Prostate gland (tissue), 2 donors: ENCODE measurements at places on chromosomes 6 and 20.

DNA sequence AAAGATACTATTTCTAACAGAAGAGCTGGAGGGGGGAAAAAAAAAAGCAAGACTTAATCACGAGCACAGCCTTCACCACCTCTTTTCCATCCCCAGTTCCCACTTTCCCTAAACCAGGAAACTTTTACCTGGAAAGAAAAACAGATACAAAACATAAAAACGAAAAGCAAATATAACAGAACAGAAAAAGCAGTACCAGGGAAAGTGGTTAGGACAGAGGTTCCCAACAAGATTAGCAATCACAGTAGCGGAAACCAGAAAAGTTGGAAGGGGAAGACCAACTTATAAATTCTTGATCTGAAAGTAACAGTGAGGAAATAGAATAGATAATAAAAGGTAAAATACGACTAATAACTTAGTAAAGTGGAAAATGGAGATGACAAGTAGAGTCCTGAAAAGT is 1.2 kb downstream of the DDX39B start:
- H3K27ac ChIP-seq, result peak overlapping the region; percentile 97
- H3K36me3 ChIP-seq, result peaks cover under 1% of the 10 kb centered on the region
- H3K4me3 ChIP-seq, result peak overlapping the region; percentile 55
- H3K4me1 ChIP-seq, result peaks cover 21% of the 10 kb centered on the region

- H3K4me3 ChIP-seq, result no peak overlapping the region
- H3K4me1 ChIP-seq, result no peaks in the 10 kb centered on the region
- no peak overlapping the region for H3K27ac ChIP-seq
- no peaks in the 10 kb centered on the region for H3K27me3 ChIP-seq
- no peaks in the 10 kb centered on the region for H3K36me3 ChIP-seq
Observed at GRCh38 chr6:15512721-15513120, 150.1 kb downstream of the DTNBP1 start.

GRCh38 chr6:10585209-10585845 is 64.2 kb downstream of the GCNT2 start:
- H3K4me1 ChIP-seq, result peaks cover 16% of the 10 kb centered on the region
- no peaks in the 10 kb centered on the region for H3K27me3 ChIP-seq
- H3K27ac ChIP-seq, result no peak overlapping the region
- no peak overlapping the region for H3K4me3 ChIP-seq

DNA sequence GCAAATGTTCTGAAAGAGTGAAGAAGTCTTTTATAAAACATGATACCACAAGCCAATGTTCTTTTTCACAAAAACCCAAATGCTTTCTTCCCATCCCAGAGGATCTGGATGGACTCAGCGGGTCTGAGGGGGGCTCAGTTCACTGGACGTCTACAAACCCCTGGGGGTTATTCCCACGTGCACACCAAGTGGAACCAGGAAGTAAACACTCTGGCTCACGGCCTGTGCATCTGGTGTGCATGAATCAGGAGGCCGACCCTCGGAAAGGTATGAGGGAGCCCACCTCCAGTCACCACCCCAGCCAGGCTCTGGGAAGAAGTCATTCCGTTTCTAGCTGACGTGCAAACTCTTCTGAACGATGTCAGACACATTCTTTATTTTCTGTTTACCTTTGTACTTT is 252.2 kb downstream of the DLL1 start:
- DNase-seq, result no peak
- no peaks in the 10 kb centered on the region for H3K4me1 ChIP-seq
- H3K36me3 ChIP-seq, result no peaks in the 10 kb centered on the region

GRCh38 chr6:12324099-12324498 is 33.9 kb downstream of the EDN1 start:
- DNase-seq, result peak; percentile 88
- H3K4me3 ChIP-seq, result no peak overlapping the region
- H3K36me3 ChIP-seq, result no peaks in the 10 kb centered on the region
- no peaks in the 10 kb centered on the region for H3K27me3 ChIP-seq
- peaks cover 3% of the 10 kb centered on the region for H3K4me1 ChIP-seq

GRCh38 chr6:120869397-120869796 is 464.9 kb downstream of the TBC1D32 start:
- no peak for DNase-seq
- H3K36me3 ChIP-seq, result no peaks in the 10 kb centered on the region
- no peaks in the 10 kb centered on the region for H3K4me1 ChIP-seq
- no peak overlapping the region for H3K4me3 ChIP-seq
- H3K27me3 ChIP-seq, result no peaks in the 10 kb centered on the region
- no peak overlapping the region for H3K27ac ChIP-seq

DNA sequence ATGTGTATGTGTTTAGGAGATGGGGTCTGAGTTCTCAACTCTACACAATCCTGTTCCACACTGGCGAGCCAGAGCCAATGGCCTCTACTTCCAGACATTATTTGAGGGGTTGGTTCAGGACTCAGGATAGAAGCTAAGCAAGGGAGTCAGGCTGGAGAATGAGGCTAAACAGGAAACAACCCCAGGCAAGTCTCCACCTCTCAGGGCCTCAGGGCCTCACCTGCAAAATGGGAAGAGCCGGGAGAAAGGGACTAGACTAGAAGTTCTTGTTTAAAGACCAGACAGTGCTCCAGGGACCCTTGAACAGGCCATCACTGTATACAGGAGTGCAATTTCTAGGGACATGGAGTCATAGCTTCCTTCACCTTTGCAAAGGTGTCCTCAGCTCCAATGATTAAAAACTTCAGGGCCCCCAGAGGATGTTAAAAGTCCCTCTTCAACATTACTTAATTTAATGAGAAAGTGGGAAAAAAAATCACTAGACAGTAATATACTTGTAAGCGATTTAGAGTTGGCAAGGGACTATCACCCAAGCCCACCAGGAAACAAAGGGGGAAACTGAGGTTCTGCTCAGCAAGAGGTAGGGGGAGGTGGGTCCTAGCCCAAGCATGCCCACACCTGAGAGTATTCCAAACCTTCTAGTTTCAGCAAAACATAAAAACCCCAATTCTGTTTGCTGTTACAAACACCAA is 41.7 kb downstream of the ZMYND8 start:
- H3K4me1 ChIP-seq, result peaks cover 25% of the 10 kb centered on the region
- no peaks in the 10 kb centered on the region for H3K36me3 ChIP-seq
- H3K4me3 ChIP-seq, result no peak overlapping the region
- no peak for DNase-seq
- no peaks in the 10 kb centered on the region for H3K27me3 ChIP-seq

- no peak for DNase-seq
- no peaks in the 10 kb centered on the region for H3K27me3 ChIP-seq
- H3K36me3 ChIP-seq, result no peaks in the 10 kb centered on the region
- no peak overlapping the region for H3K4me3 ChIP-seq
- H3K27ac ChIP-seq, result no peak overlapping the region
- no peaks in the 10 kb centered on the region for H3K4me1 ChIP-seq
Observed at GRCh38 chr6:125994670-125995488, 8.5 kb downstream of the TRMT11 start.

GRCh38 chr6:156963712-156964700 is 186.8 kb downstream of the ARID1B start:
- DNase-seq, result no peak
- H3K4me3 ChIP-seq, result no peak overlapping the region
- H3K36me3 ChIP-seq, result no peaks in the 10 kb centered on the region

GRCh38 chr20:52062452-52063209 is 128.9 kb downstream of the ZFP64 start:
- H3K36me3 ChIP-seq, result no peaks in the 10 kb centered on the region
- DNase-seq, result no peak
- H3K27me3 ChIP-seq, result no peaks in the 10 kb centered on the region
- no peaks in the 10 kb centered on the region for H3K4me1 ChIP-seq

- peak overlapping the region; percentile 6 for H3K27ac ChIP-seq
- peaks cover 9% of the 10 kb centered on the region for H3K4me1 ChIP-seq
- no peak for DNase-seq
- H3K36me3 ChIP-seq, result peaks cover 19% of the 10 kb centered on the region
- no peak overlapping the region for H3K4me3 ChIP-seq
- H3K27me3 ChIP-seq, result no peaks in the 10 kb centered on the region
Observed at GRCh38 chr6:158775832-158776231, 43.3 kb downstream of the EZR start.

- H3K4me3 ChIP-seq, result no peak within 1 kb of the TSS
- H3K27ac ChIP-seq, result no peak within 1 kb of the TSS
- no peaks in the 10 kb centered on the region for H3K4me1 ChIP-seq
- no peaks in the 10 kb centered on the region for H3K27me3 ChIP-seq
- peak; percentile 27 for DNase-seq
- H3K36me3 ChIP-seq, result no peaks in the 10 kb centered on the region
Observed at GRCh38 chr20:57620274-57620990, at the start of gene ZBP1. Gene ZBP1 (minus strand): TSS chr20:57620426. CDS start chr20:57620295, 131 bp downstream.

GRCh38 chr6:77652739-77653138 is at the start of gene MEI4:
Gene MEI4 (plus strand): TSS chr6:77653039. CDS start chr6:77690672, 37,633 bp downstream.
- no peak within 1 kb of the TSS for H3K4me3 ChIP-seq
- no peak for DNase-seq
- H3K27me3 ChIP-seq, result no peaks in the 10 kb centered on the region
- no peaks in the 10 kb centered on the region for H3K36me3 ChIP-seq
- no peak within 1 kb of the TSS for H3K27ac ChIP-seq
- no peaks in the 10 kb centered on the region for H3K4me1 ChIP-seq

DNA sequence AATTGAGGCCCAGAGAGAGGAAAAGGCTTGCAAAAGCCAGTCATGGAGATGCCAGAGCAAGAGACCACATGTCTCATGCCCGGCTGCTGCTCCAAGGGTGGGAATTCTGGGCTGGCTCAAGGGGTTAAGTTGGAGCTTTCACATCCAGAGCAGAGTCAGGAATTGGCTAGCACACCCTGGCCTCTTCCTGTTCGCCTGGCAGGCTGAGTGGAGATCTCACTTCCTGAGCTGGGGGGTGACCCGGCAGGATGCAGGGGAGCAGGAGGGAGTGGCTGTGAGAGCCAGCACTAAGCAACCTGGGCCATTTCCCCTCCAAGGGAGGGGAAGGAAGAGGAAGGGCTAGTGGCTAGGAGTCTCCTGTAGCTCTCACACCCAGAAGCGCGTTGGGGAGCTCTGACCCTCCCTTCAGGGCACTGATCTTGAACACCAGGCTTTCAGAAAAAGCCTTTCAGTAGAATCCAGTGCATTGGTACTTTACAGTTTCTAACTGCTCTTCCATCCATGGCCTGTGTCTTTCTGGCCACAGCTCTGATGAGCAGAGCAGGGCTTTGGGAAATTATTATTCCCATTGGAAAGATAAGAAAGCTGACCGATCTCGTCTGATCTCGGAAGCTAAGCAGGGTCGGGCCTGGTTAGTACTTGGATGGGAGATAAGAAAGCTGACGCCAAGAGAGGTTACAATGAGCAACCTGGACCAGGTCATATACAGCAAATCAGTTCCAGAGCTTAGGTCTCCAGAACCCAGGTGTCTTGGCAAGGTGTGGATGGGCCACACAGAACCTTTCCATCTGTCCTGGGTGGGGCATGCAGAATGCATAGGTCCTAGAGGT is 2.2 kb upstream of the CCM2L start:
- H3K4me3 ChIP-seq, result no peak overlapping the region
- no peaks in the 10 kb centered on the region for H3K4me1 ChIP-seq
- DNase-seq, result no peak

- H3K27ac ChIP-seq, result no peak overlapping the region
- no peak overlapping the region for H3K4me3 ChIP-seq
- no peaks in the 10 kb centered on the region for H3K4me1 ChIP-seq
- no peaks in the 10 kb centered on the region for H3K36me3 ChIP-seq
Observed at GRCh38 chr6:12208673-12209072, 81.5 kb upstream of the EDN1 start.

- H3K27ac ChIP-seq, result no peak overlapping the region
- no peaks in the 10 kb centered on the region for H3K27me3 ChIP-seq
- H3K36me3 ChIP-seq, result no peaks in the 10 kb centered on the region
- H3K4me1 ChIP-seq, result no peaks in the 10 kb centered on the region
- DNase-seq, result no peak
Observed at GRCh38 chr6:17633465-17634188, 33.5 kb downstream of the FAM8A1 start.
